CD4-positive, alpha-beta T cell treated with Interleukin-17A for 1 hour (primary cell): ENCODE measurements at places on chromosomes 11 and 22.
A peak's percentile ranks its signal among the peaks of the same experiment; 100 is the strongest.

DNA sequence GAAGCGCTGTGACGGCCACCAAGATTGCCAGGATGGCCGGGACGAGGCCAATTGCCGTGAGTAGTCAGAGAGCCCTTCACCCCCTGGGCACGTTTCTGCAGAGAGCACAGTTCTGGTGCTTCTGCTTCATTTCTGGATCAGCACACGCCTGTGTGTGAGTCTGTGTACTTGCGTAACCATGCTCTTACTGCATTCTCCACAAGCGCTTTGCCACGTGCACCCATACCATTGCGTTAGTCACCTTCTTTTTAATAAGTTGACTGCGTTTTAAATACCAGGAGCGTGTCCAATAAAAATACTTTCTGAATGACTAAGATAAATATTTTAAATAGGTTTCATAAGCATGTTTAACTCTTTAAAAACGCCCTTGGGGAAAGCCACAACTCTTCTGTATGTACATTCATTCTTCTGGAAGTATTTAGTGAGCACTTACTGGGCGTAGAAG, 143.0 kb upstream of the SORL1-AS1 start:
- no peak for DNase-seq

DNA sequence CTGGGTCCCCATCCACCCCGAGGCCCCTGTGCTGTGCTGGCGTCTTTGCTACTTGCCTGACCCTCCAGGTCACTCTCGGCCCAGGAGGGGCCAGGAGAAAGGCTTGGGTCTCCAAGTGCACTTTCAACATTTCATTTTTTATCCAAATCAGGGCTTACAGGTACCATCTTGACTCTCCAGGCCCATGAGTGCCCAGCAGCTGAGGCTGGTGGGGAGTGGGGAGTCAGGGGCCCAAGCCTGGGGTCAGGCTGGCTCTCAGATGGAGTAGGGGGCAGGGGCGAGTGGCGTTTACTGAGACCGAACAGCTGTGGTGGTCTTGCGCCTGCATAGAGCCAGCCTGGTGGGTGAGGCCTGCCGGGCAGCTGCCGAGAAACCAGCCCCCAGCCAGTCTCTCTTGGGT, 61.6 kb downstream of the MPPED1 start:
- no peak for DNase-seq

DNA sequence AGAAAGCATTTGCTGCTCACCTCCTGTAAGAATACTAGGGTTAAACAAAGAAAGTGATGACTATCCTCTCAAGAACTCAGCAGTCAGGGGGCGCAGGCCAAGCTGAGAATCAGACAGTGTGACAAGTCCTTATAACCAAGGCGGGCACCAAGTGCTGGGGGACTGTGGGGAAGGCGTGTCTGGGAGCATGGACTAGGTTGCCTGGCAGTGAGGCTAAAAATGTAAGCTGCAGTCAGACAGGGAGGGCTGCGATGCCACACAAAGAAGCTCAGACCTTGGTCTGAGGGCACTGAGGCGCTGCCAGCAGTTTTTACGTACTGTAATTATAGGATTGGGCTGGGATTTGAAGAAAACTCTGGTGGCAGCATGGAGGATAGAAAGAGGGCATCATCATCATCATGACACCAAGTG, 73.7 kb downstream of the FLI1 start:
- no peak for DNase-seq

DNA sequence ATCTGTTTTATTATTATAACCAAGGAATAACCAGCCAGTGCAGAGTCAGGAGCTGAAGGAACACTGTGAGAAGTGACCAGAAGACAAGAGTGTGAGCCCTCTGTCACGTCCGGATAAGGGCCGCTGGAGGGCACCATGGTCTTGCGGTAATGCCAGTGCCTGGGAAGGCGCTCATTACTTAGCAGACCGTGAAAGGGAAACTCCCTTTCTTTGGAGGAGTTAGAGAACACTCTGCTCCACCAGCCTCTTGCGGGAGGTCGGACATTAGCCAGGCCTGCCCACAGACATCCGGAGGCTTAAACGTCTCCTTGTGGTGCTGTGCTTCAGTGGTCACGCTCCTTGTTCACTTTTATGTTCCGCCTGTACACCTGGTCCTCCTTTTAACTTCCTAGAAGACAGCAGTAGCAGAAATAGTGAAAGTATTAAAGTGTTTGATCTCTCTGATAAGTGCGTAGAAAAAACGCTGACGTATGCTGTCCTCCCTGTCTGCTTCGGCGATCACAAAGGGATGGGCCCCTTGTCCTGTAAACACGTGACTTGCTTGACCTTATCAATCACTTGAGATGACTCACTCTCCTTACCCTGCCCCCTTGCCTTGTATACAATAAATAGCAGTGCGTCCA, 120.6 kb upstream of the LMO1 start:
- DNase-seq, result no peak

- DNase-seq, result no peak
These were observed 29.0 kb upstream of the JAM3 start for GRCh38 chr11:134039726-134040385.

DNA sequence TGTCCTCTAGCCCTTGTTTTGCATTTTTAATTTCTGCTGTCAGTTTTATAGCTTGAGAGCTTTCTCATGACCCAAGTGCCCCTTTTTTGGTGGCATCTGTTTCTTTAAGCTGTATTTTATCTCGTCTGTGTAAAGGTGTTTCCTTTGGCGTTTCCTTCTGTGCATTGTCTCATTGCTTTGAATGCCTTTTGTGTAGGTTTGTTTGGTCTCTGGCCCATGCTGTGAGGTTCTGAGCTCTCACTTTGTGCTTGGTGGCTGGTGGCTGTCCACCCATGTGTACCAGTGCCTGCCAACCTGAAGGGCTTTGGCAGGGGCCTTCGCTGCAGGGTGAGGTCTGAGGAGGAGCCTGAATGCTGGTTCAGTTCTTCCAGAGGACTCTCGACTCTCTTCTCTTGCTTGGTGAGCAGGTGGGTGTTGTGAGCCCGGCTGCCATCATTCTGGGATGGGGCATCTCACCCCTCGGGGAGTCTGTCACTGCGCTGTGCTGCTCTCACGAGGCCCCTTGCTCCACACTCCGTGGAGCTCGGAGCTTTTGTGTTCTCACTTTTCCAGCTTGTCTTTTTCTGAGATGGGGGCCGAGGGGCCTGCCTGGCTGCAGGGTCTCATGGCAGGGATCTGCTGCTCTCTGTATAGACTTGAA, 14.9 kb downstream of the AP2A2 start:
- no peak for DNase-seq

GRCh38 chr11:80196932-80197554, 756.2 kb upstream of the TENM4 start:
- no peak for DNase-seq

GRCh38 chr11:93494357-93494756, 48.8 kb downstream of the SMCO4 start:
- no peak for DNase-seq

GRCh38 chr11:122796128-122796717, 42.1 kb upstream of the CRTAM start:
- peak; percentile 68 for DNase-seq

GRCh38 chr11:85359859-85360258, 267.3 kb downstream of the DLG2 start:
- no peak for DNase-seq

DNA sequence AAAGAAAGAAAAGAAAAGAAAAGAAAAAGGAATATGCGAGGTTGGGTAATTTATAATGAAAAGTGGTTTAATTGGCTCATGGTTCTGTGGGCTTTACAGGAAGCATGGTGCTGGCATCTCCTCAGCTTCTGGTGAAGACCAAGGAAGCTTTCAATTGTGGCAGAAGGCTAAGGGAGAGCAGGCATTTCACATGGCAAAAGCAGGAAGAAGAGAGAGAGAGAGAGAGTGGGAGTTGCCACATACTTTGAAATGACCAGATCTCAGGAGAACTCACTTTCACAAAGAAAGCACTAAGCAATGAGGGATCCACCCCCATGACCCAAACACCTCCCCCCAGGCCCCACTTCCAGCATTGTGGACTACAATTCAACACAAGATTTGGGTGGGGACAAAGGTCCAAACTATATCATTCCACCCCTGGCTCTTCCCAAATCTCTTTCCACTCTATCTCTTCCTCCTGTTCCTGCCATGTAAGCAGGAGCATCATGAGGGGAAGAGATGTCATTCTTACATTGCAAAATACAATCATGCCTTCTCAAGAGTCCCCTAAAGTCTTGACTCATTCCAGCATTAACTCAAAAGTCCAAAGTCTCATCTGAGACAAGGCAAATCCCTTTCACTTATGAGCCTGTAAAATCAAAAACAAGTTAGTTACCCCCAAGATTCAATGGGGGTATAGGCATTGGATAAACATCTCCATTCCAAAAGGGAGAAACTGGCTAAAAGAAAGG, 38.9 kb downstream of the LINC01488 start:
- DNase-seq, result no peak

GRCh38 chr11:92501066-92501739, 276.6 kb downstream of the FAT3 start:
- DNase-seq, result no peak

GRCh38 chr11:14819596-14819995, 72.4 kb downstream of the CYP2R1 start:
- no peak for DNase-seq

DNA sequence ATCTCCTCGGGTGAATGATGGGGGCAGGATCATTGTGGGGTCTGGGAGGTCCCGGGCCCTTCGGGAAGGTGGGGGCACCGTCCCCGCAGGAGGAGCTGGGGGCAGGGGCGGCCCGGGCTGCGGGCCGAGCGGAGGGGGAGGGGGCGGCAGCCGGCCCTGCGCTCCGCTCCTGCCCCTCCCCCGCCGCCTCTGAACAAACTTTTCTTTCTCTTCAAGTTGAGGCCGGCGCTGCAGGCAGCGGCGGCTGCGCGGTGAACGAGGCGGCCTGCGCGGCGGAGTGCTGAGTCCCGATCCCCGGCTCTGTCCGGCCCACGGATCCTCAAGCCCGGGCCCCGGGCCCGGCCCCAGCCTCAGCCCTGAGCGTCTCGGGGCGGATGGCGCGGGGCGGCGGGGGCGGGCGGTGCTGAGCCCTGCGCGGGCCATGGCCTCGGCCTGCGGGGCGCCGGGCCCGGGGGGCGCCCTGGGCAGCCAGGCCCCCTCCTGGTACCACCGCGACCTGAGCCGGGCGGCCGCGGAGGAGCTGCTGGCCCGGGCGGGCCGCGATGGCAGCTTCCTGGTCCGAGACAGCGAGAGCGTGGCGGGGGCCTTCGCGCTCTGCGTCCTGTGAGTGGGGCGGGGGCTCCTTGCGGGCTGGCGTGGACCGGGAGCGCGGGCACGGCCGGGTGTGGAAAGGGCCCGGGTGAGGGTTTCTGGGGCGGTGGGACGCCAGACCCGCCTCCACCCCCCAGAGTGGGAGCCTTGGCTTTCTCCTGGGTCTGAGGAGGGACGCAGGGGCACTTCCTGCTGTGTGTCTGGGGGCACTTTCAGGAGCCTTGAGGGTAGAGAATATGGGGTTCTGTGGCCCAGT, at the start of gene INPPL1:
INPPL1 (plus strand) TSS at position 204 of the 847 bp plus-strand sequence; CDS start at position 422, 218 bp downstream.
- DNase-seq, result peak; percentile 32

DNA sequence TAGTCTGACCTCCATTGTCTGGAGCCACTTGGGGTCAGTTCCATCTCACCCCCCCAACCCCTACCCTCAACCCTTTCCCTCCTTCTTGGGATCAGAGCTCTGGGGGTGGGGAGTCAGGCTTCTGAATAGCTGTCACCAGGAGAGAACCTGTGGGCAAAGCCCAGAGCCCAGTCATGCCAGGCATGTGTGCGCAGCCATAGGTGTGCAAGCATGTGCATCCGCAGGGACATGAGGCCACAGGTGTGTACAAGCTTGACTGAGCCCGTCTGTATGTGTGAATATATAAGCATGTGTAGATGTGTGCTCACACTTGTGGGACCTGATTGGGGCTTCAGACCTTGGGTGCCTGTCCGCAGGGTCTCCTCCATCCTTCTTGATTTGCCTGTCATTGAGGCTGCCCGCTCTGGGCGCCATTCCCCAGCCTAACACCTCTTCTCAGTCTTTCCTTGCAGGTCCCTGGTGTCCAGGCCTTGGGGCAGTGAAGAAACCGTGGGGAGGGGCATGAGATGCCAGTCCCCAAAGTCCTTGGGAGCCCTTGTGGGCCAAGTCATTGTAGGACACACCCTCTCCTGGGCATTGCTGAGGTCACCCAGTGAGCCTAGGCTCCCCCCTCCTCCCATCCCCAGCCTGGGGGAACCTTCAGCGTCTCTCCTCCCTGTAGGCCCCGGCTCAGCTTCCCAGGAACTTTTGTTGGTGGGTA, 9.0 kb downstream of the ATG16L2 start:
- no peak for DNase-seq

DNA sequence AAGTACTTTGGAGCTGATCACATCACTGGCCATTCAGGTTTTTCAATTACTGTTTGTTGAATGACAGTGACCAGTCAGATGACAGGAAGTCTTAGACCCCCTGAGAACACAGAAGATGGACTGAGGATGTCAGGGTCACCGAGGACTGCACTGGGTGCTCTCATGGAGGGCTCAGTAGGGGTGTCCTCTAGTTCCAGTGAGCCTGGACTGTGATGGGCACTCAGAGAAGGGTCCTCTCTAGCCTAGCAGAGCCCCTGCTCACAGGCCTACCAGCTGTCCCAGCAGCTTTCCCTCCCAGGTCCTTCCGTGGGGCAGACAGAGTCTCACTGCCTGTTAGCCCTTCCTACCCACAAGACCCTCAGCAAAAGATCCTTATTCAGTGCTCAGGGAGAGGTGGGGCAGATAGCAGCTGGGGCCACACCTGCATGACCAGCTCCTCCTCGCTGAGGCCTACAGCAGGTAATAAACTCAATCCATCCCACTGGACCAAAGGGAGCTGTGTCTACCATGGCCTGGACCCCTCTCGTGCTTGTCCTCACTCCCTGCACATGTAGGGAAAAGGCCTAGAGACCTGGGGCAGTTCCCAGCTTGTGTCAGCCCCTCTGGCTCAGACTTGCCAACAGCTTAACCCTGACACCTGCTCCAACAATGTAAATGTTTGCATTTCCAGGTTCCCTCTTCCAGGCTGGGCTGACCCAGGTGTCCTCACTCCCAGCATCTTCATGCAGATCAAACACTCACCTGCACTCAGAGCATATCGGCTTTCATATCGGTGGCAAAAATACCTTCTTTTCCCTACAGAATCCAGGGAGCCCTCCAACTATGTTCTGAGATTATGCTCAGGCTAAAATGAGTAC, 25.2 kb upstream of the VPREB1 start:
- no peak for DNase-seq

DNA sequence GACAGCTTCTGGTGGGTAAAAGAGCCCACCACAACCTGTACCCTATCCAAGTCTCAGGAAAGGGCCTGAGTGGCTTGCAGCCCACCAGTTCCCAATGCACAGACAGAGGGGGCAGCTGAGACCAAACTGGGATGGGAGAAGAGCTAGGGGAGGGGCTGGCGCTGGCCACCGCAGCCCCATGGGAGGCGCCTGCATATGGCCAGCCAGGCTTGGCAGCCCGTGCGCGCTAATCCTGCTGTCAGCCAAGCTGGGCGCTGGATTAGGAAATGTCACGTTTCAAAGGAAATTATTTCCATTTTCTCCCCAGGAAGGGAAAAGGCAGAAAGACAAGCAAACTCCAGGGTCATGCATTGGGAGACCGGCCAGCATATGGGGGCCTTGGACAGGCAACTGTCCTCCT, 236.8 kb downstream of the BUD13 start:
- DNase-seq, result no peak

GRCh38 chr11:104465321-104465720, 301.4 kb upstream of the PDGFD start:
- no peak for DNase-seq
